ENCODE measurements at places on chromosomes 7 and 10. TPM values are rescaled to one million over a fixed set of nuclear protein-coding genes. Genes with fewer than 3 reads are reported as not detected.

The PIK3CG gene
- total RNA-seq: 25.3 TPM

The CAPZA2 gene
- total RNA-seq: 206 TPM

The ANK3 gene
- total RNA-seq: 12.8 TPM

The CNPY1 gene
- total RNA-seq: not detected

The CCDC186 gene
- total RNA-seq: 14.0 TPM

The NANOS1 gene
- 0.22 TPM for total RNA-seq

The PPA1 gene
- 368 TPM for total RNA-seq

The CPEB3 gene
- total RNA-seq: 2.1 TPM

The NRG3 gene
- total RNA-seq: not detected

- peaks cover 14% of the 10 kb centered on the region for H3K36me3 ChIP-seq
- no peaks in the 10 kb centered on the region for H3K27me3 ChIP-seq
- H3K4me1 ChIP-seq: peaks cover 21% of the 10 kb centered on the region
- H3K4me3 ChIP-seq: no peak overlapping the region
Measured at GRCh38 chr7:5194571-5194970, 4.5 kb downstream of the WIPI2 start.

GRCh38 chr7:158532093-158532627 is 55.5 kb downstream of the PTPRN2 start:
- no peaks in the 10 kb centered on the region for H3K36me3 ChIP-seq
- no peak for DNase-seq
- H3K4me1 ChIP-seq: no peaks in the 10 kb centered on the region
- no peaks in the 10 kb centered on the region for H3K27me3 ChIP-seq
- no peak overlapping the region for H3K27ac ChIP-seq

DNA sequence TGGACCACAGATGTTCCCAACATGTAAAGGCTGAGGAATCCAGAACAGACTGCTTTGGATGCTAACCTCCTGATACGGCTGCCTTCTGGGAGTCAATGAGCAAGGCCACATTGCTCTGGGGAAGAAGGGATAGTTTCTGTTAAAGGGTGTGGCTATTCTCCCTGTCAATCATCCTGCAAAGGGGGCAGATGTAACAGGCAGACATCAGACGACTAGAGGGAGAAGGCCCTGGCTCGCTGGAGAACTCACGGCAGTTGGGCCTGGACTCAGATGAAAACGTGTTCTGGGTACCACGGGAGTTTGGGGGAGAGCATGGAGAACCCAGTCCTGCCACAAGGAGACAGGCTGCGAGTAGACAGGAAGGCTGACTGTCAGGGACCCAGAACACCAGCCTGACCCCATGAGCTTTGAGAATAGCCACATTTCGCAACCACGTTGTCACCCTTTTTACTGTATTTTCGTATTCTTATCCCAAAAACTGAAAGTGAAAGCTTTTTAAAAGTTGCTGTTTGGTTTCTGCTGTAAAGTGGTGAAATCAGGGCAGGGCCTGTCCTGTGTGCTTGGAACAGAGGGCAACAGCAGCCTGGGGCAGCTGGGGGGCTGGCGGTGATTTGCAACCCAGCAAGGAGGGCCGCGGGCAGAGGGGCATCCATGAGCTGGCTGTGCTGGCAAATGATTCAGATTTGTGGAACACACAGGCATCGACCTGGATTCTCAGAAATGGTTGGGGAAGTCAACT is 95.3 kb downstream of the MYOF start:
- H3K4me1 ChIP-seq: peaks cover 11% of the 10 kb centered on the region
- DNase-seq: peak; percentile 45
- H3K36me3 ChIP-seq: no peaks in the 10 kb centered on the region
- H3K27me3 ChIP-seq: no peaks in the 10 kb centered on the region
- no peak overlapping the region for H3K27ac ChIP-seq

- H3K4me3 ChIP-seq: no peak overlapping the region
- no peak overlapping the region for H3K27ac ChIP-seq
- no peaks in the 10 kb centered on the region for H3K27me3 ChIP-seq
- no peaks in the 10 kb centered on the region for H3K36me3 ChIP-seq
- no peak for DNase-seq
Measured at GRCh38 chr7:1777122-1777521, 107.0 kb downstream of the ELFN1 start.

DNA sequence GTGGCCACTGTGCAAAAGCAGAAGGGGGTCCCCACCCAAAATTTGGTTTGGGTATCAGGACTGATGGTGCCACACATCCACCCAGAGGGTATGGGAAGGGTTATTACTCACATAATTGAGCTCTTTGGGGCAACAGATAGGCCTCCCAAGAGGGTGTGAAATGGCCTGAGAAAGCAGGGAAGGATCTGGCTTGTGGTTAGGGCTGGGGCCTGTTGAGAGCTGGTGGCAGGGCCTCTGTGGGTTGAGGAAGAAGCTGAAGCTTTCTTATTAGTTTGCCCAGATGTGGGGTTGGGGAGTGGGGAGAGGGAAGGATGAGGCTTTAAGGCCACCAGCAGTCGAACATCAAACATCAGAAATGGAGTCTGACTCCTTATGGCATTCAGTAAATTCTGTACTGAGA is 18.3 kb upstream of the MKI67 start:
- no peaks in the 10 kb centered on the region for H3K36me3 ChIP-seq
- H3K27ac ChIP-seq: no peak overlapping the region
- no peak for DNase-seq
- no peak overlapping the region for H3K4me3 ChIP-seq

DNA sequence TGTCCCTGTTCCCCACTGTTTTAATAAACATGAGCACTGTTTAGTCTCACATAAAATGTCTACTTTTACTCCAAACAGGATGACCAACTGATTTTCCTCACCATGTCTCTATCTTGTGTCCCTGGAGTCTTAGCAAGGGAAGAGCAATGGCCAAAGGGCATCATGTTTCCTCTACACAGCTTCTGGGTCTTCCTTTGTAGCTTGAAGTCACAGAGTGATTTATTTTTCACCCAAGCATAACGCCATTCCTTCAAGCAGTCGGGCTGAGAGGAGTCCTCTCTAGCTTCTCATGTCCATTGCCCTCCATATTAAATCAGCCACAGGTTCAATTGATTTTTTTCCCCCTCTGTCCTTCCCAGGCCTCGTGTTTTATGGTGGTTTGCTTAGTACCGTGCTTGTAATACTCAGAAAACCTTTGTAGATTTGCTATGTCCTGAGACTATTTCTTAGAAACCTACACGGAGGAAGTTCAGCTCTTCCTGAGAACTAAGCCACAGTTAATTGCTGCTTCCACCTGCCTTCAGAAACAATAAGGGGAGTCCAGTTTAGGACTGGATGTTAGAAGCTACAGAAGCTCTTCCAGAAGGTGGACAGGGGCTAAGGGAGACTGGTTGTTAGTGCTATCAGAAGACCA is 178.8 kb downstream of the CREB5 start:
- no peaks in the 10 kb centered on the region for H3K36me3 ChIP-seq
- no peaks in the 10 kb centered on the region for H3K27me3 ChIP-seq
- DNase-seq: no peak
- H3K4me1 ChIP-seq: no peaks in the 10 kb centered on the region
- H3K4me3 ChIP-seq: no peak overlapping the region

- no peaks in the 10 kb centered on the region for H3K27me3 ChIP-seq
- H3K36me3 ChIP-seq: no peaks in the 10 kb centered on the region
Measured at GRCh38 chr10:132418527-132419416, 21.8 kb downstream of the PWWP2B start.

GRCh38 chr10:86661161-86662025 is 6.9 kb upstream of the LDB3 start:
- H3K27me3 ChIP-seq: no peaks in the 10 kb centered on the region
- H3K4me3 ChIP-seq: no peak overlapping the region
- H3K4me1 ChIP-seq: no peaks in the 10 kb centered on the region
- no peaks in the 10 kb centered on the region for H3K36me3 ChIP-seq

DNA sequence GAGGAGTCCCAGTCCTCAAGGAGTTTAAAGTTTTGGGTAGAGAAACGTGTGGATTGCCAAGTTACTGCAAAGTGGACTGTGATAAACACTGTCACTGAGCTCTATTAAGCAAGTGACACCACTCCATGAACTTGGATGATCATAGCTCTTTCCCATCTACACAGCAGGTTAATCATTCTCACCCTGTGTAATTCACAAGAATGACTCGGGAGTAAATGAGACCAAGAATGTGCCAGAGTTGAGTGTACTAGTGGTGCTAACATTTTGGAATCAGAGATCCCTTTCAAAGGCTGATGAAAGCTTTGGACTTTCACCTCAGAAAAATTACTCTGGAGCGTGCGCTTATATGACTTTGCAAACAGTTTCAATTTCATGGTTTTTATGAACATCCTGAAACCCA is 80.8 kb downstream of the RBM20 start:
- no peak overlapping the region for H3K4me3 ChIP-seq
- no peak for DNase-seq
- H3K27ac ChIP-seq: no peak overlapping the region
- H3K36me3 ChIP-seq: no peaks in the 10 kb centered on the region
- H3K4me1 ChIP-seq: peaks cover 32% of the 10 kb centered on the region

DNA sequence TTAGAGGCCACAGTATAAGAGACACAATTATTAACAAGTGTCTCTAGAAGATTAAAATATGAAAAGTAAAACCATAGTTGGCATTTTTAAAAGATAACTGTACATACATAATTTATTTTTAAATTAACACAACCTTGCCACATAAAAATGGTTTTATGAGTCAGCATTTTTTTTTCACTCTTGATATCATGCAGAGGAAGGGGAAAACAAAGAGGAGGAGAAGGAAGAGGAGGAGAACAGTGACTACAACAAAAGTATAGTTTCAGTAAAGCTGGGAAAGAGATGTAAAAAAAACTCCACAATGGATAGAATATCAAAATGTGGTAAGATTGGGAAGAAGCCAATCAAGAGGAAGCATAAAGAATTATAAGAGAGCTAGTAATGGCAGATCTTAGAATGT is 34.0 kb downstream of the CH25H start:
- H3K27me3 ChIP-seq: no peaks in the 10 kb centered on the region
- H3K36me3 ChIP-seq: no peaks in the 10 kb centered on the region
- no peak for DNase-seq
- H3K4me1 ChIP-seq: no peaks in the 10 kb centered on the region
- no peak overlapping the region for H3K27ac ChIP-seq

- no peak for DNase-seq
- H3K27ac ChIP-seq: no peak overlapping the region
- H3K4me3 ChIP-seq: no peak overlapping the region
- H3K4me1 ChIP-seq: no peaks in the 10 kb centered on the region
- H3K27me3 ChIP-seq: no peaks in the 10 kb centered on the region
Measured at GRCh38 chr10:30821994-30822692, 192.6 kb upstream of the LYZL2 start.

- DNase-seq: no peak
- H3K27me3 ChIP-seq: no peaks in the 10 kb centered on the region
- H3K4me3 ChIP-seq: no peak overlapping the region
- no peaks in the 10 kb centered on the region for H3K4me1 ChIP-seq
- H3K27ac ChIP-seq: no peak overlapping the region
Measured at GRCh38 chr7:91443862-91444261, 179.6 kb downstream of the FZD1 start.

GRCh38 chr7:55983537-55983936 is 19.2 kb downstream of the NIPSNAP2 start:
- H3K36me3 ChIP-seq: peaks cover 18% of the 10 kb centered on the region
- H3K4me3 ChIP-seq: no peak overlapping the region
- no peak for DNase-seq
- H3K4me1 ChIP-seq: no peaks in the 10 kb centered on the region

DNA sequence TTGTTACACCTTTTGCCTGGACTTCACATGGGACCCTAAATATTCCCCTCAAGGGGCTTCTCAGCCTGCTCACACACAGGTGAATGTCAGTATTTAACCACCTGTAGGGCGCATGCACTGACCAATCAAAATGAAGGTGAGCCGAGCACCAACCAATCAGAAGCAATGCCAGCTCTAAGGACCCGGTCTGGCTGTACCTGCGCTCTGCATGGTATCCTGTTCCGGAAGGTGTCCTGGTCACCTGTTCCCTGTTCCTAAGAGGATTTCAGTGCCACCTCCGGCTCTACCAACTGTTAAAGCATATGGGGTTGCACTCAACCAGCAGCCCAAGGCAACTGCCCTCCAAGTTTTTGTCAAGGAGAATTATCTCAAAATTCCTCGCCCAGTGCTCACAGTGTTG is 18.4 kb upstream of the CALN1 start:
- no peaks in the 10 kb centered on the region for H3K27me3 ChIP-seq
- DNase-seq: no peak
- H3K36me3 ChIP-seq: no peaks in the 10 kb centered on the region
- H3K4me1 ChIP-seq: no peaks in the 10 kb centered on the region
- no peak overlapping the region for H3K27ac ChIP-seq

DNA sequence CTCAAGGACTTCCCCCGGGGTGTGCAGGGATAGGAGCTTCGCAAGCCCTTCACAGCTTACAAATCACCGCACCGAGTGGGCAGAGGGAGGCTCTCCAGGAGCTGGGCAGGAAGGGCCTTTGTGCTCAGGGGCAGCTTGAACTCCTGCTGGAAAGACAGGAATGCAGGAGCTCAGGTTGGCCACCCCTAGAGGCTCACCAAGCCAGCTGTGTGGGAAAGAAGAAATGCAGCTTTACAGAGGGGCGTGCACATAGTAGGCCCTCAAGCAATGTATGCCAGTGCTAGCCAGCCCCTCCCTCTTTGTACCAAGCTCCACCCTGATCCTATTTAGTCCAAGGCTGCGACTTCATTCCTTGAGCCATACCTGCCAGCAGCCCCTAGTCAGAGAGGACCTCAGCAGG is 26.1 kb downstream of the STRA8 start:
- H3K36me3 ChIP-seq: no peaks in the 10 kb centered on the region
- no peak for DNase-seq

- no peaks in the 10 kb centered on the region for H3K36me3 ChIP-seq
- H3K27me3 ChIP-seq: no peaks in the 10 kb centered on the region
- no peak overlapping the region for H3K27ac ChIP-seq
Measured at GRCh38 chr7:16070806-16071205, 350.5 kb downstream of the CRPPA start.

GRCh38 chr7:10977113-10977512 is 3.4 kb downstream of the PHF14 start:
- no peaks in the 10 kb centered on the region for H3K36me3 ChIP-seq
- no peak overlapping the region for H3K27ac ChIP-seq
- no peak for DNase-seq
- no peak overlapping the region for H3K4me3 ChIP-seq

- H3K4me1 ChIP-seq: no peaks in the 10 kb centered on the region
- no peaks in the 10 kb centered on the region for H3K36me3 ChIP-seq
- H3K27me3 ChIP-seq: no peaks in the 10 kb centered on the region
- H3K4me3 ChIP-seq: no peak overlapping the region
- DNase-seq: no peak
Measured at GRCh38 chr7:152860310-152860709, 100.8 kb downstream of the ACTR3B start.

All from CD8-positive, alpha-beta memory T cell (primary cell).